Spinal cord (tissue), 10 donors: ENCODE measurements at places on chromosomes 6 and 20.
A peak's percentile ranks its signal among the peaks of the same experiment; 100 is the strongest.

DNA sequence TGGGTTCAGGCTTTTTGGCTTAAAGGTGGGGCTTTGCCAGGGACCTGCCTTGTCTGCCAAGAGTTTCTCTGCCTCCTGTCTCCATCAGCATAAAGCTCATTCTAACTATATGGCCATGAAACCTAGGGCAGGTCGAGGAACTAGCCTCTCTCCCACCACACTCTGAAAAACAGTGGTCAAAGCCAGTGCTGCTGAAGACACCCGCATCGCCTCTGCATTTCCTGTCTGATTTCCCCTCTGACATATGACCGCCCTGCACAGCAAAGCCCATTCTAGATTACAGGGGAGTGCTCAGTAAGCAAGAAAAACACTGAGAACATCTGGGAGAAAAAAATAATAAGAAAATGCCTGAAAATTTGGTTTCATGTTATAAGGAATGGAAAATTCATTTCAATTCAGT, 573.6 kb downstream of the PRKN start:
- DNase-seq = no peak

GRCh38 chr6:113719064-113719463, 138.1 kb upstream of the MARCKS start:
- no peak for DNase-seq

- no peak for DNase-seq
Observed at GRCh38 chr6:424741-425417, 33.3 kb downstream of the IRF4 start.

DNA sequence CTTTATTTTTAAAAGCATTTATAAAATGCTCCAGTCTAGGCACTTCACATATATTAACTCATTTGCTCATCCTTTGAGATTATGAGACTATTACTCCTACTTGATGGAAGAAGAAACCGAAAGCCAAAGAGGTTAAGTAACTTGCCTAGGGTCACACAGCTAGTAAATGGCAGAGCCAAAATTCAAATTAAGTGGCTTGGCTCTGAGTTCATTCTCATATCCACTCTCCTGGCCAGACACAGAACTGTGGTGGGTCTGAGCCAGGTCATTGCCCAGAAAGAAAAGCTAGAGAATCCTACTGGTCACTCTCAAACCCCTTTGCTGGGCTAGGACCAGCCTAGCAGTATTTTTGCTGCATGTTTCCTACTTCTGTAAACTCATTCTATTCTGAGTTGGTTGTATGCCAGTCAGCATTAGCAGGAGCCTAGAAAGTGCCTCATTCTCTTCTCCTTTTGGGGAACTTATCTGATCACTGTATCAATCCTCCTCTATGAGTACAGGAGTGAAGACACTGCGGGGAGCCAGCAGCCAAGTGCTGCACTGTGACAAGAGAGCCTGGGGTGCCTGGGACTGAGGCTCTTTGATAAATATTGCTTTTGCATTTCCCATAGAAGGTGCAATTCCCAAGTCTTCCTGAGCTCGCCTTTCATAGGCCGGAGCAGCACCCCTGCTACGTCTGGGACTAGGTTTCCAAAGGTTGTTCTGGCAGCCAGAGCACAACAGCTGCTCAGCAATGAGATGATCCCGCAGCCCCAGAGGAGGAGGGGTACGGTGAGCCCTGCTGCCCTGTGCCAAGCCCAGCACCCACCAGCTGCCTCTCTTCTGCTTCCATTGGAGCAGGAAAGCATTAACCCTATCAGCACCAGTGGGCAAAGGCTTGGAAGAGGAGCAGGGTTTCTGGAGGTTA, 728.3 kb downstream of the MAFB start:
- peak; percentile 81 for DNase-seq

GRCh38 chr6:31083742-31084354, 28.5 kb downstream of the C6orf15 start:
- no peak for DNase-seq

- DNase-seq = no peak
Observed at GRCh38 chr20:52060794-52061714, 130.5 kb downstream of the ZFP64 start.

- DNase-seq = no peak
Observed at GRCh38 chr6:14616656-14617055, 499.1 kb downstream of the CD83 start.
